ENCODE measurements at places on chromosomes 5 and 9.

- DNase-seq, result no peak
Observed at GRCh38 chr9:133539991-133540697, 5.6 kb downstream of the ADAMTSL2 start.

DNA sequence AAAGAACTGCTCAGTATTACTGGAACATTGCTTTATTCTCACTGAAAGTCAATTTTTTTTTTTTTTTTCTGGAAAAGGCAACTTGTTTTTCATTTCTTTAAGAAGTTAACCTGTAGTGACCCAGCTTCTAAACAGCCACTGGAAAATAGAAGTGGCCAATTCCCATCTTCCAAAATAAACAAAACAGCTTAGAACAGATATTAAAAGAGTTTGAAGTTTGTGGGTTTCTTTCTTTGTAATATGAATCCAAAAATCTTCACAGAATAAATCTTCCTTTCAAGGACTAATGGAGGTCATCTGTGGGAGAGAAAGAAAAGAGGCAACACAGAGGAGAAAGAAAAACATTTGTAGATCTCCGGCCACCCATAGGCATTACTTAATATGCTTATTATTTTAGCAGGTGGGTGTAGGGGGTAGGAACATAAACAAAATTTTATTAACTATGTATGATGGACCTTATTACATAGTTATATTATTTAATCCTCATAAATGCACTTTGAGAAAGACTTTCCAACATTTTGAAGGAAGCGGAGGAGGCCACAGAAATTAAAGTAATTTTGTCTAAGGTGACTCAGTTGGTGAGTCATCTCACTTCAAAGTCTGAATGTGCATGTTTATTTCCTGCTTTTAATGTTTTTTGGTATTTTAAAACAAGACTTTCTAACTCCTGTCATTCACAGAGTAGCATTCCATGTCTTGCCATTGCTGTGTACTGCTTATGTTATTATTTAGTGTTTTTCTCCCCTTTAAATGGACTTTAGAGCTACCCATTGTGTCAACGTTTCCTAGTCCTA is 1791.8 kb upstream of the WWC1 start:
- no peak for DNase-seq

- DNase-seq, result no peak
Observed at GRCh38 chr9:27483576-27483975, 40.5 kb upstream of the IFNK start.

DNA sequence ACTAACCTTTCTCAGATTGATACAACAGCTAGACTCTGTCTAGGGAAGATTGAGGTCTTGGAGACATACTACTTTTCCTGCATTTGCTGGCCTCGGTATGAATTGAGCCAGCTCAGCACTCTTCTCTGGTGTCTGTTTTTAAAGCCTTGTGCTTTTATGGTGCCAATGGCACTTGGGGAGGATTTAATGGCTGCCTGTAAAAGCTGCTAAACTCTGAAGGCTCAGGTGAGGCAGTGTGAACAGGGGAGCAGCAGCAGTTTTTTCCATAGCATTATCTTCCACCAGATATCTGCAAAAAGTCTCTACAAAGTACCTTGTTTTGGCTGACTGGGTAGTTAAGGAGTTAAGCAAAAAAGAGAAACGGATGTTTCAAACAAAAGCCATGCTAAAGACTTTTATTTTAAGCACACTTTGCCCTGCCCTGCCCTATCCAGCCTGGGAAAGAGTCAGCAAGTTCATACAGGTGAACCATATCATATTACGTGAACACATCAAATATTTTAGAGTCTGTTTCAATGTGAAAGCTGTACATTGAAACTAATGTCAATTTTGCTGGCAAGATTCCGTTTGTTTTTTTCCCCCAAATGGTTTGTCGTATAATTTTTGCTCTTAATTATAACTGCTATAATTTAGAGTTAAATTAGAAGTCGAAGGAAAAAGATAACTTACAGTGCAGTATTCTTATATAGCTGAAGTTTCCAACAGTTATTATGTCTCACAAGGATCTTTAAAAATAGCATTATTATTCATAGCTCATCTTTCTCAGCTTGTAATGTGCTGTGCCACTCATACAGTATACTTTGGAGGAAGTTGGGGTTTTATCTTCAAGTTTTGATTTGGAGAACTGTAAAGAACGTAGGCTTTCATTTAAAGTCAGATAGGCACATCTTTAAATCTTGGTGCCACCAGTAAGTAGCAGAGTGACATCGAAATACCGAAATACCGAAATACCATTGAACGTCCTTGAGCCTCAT is 424.1 kb upstream of the CD180 start:
- no peak for DNase-seq

- no peak for DNase-seq
Observed at GRCh38 chr5:151125421-151125820, 32.2 kb downstream of the ANXA6 start.

- DNase-seq, result no peak
Observed at GRCh38 chr9:20563917-20564316, 58.4 kb downstream of the MLLT3 start.

DNA sequence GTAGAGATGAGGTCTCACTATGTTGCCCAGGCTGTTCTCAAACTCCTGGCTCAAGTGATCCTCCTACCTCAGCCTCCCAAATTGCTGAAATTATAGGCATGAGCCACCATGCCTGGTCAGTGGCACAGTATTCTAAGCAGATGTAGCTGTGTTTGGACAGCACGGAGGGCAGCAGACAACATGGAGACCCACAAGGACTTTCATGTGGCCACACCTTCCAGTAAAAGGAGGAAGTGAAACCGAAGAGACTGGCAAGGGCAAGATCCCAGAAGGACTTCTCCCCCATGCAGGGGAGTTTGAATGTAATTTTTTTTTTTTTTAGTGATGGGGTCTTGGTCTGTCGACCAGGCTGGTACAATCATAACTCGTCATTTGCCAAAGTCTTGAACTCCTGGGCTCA is 172.2 kb downstream of the TRPM3 start:
- DNase-seq, result no peak

GRCh38 chr9:123772374-123772773 is 157.6 kb downstream of the DENND1A start:
- no peak for DNase-seq

DNA sequence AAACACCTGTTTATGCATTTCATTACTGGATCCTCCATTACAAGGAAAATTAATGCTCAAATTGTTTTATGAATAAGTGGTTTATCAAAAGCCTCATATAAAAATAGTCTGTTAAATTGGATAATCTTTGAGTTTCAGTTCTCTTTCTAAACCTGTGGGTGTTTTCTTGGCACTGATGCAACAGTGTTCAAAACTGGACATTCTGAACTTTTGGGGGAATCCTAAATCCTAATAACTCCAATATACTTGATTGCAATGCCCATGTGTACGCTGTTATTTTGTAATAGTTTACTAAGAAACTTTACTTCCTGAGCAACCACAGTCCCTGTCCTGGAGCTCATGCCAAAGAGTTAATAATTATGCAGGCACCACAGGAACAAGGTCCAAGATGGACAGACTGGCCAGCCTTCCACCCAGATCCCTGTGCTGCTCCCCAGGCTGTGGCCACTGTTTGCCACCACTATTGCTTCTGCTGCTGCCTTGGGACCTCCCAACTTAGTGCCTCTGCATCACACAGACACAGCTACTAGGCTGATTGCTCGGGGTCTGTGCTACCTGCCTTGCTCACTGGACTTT is 14.0 kb downstream of the IRGM start:
- DNase-seq, result no peak

DNA sequence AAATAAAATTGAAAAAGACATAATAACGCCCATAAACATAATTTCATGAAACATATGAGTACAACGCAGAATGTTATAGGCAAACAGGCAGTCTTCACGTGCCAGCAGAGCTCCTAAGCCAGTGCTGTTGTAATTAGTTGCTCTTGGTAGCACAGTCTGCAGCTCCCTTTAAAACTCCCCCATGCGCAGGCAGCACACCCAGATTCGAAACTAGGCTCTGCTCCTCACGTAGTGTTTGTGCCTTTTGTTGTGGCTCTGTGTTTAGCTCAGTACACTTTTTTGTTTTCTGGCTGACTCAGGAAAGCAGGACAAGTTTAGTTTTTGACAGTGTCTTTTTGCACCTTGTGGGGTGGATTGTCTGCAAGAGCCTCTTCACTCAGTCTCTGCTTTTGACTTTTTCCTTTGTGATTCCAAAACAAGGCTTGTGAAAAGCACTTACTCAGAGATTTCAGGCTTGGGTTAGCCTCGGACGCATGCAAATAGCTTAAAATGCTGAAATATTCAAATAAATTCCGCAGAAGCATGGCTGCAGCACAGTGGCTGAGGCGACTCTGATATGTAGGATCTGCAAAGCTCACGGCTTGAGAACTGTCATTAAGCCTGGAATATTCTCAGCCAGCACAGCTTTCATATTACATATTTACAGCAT is 113.6 kb downstream of the IRX1 start:
- no peak for DNase-seq

GRCh38 chr5:4571248-4571948 is 568.7 kb upstream of the ADAMTS16 start:
- DNase-seq, result no peak

- no peak for DNase-seq
Observed at GRCh38 chr5:173715607-173716006, 99.2 kb upstream of the BOD1 start.
